ENCODE measurements at places on chromosomes 1 and 21.

DNA sequence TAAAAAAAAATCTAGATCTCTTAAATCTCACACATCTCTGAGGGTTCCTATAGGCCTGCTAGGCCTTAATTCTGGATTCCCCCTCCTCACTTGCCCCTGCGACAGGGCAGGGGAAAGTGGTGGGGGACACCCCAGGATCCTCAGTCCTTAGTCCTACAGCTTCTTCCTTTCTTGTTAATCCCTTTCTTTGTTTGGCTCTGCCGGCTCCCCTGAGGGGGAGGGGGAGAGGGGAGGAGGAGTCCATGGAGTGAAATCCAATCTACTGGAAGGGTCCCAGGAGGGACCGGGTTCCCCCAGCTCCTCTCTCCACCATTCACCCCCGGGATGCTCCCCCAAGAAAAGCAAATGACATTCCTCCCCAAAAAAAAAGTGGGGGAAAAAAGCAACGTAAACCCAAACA is 8.5 kb downstream of the MEX3A start:
- no peak for DNase-seq

- DNase-seq = no peak
These were observed 413.9 kb downstream of the NCAM2 start for GRCh38 chr21:21412096-21412495.

GRCh38 chr1:232669981-232670747 is 40.2 kb upstream of the SIPA1L2 start:
- DNase-seq = peak; percentile 53

DNA sequence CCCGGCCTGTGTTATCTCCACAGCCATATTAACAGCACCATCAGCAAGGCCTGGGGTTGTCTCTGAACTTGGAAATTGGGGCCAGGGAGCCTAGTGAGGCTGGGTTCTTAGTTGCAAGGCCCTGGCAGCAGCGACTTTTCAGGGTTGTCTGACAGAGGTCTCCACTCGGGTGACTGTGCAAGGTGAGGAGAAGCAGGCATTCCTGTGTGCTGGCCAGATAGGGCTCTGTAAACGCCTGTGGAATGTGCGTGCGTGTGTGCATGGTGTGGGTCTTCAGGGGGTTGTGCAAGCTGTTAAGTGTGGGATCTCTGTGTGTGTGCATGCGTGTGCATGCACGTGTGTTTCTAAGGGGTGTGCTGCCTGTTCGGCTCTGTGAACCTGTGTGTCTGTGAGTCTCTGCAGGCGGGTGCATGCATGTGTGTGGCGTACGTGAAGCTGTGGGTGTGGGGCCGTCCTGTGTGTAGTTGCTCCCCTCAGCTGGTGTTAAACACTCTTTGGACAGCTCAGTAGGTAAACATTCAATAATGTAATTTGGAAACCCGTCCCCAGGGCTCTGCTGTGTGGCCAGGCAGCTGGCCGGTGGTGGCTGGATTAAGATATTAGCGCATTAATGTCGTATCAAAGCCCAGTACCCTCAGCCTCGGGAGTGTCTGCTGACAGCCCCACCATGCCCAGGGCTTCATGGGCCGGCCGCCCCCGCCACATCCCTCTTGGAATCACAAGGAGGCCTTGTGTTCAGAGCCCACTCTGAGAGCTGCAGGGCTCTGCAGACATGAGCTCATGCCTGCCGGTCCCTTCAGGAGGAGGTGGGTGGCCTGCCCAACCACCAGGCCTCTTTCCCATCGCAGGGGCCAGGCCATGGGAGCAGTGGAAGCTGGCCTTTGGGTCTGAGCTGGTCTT is 189.9 kb downstream of the FOXD2 start:
- DNase-seq = no peak

- peak; percentile 46 for DNase-seq
These were observed 74.9 kb downstream of the CCDC18 start for GRCh38 chr1:93255222-93256079.

GRCh38 chr1:158272681-158273080 is 17.0 kb upstream of the CD1C start:
- DNase-seq = no peak

DNA sequence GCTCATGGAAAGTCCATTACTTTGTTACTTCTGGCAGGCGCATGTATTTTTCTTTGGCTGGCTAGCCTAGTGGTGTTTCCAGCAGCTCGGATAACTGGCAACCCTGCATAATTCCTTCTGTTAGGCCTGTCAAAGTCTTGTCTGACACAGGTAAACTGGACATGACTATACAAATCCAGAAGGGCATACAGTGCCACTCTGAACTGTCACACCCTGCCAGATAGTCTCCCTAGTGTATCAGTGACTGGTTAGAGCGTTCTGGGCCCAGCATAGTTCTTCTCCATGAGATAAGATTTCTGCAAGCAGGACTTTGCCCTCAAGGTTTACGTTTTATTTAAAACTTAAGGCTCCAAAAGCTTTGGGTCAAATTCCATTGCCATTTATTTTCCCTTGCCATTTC is 177.7 kb upstream of the GORAB start:
- DNase-seq = no peak

DNA sequence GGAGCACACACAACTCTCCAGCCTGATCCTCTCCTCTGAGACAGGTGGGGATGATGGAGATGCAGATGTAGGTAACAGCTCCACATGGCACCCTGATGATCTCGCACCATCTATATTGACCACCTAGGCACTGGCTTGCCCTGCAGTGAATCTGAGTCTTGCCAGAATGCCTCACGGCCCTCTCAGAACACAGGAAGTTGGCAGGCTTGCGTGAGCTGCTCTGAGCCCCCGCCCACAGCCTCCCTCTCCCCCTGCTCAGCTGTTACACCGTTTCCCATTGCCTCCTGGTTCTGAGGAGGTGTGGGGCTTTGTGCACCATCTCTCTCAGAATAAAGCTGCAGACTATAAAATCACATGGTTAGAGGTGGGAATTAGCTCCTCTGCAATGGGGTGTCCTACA is 48.0 kb downstream of the URB2 start:
- DNase-seq = no peak

GRCh38 chr1:40344597-40344996 is 27.5 kb upstream of the COL9A2 start:
- DNase-seq = peak; percentile 37

DNA sequence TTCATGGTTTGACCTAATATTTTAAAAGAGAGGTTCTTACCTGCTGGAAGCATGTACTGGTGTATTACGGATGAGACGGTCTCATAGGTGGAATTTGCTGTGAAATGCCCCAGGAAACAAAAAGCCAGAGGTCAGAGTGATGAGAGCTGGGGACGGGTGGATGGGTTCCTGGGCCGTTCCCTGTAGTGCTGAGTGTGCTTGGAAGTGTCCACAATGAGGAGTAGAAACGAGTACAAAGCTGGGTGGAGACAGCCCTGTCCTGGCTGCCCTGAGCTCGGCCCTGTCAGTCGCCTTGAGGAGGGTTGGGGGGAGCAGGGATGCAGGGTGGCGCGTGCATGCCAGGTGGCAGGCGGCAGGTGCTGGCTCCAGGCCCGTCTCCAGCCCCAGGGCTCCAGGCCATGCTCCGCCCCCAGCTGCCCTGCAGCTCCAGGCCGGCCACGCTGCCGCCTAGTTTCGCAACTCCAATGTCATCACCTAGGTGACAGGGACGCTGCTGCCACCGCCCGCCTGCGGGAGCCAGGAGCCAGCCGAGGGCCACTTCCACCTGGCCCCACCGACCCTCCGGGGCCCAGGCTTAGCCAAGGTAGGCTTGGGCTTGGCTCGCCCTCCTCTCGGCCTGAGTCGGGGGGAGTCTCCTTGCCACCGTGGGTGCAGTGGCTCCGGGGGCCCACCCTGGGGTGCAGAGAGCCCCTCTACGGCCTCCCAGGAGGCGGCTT is 16.4 kb downstream of the TP73 start:
- DNase-seq = peak; percentile 50

GRCh38 chr1:19010995-19011844 is 54.7 kb upstream of the IFFO2 start:
- peak; percentile 98 for DNase-seq

GRCh38 chr1:107633596-107633995 is 331.4 kb downstream of the VAV3 start:
- DNase-seq = no peak
